AML-193 (cell line): ENCODE measurements at places on chromosomes 6 and 20.
A peak's percentile ranks its signal among the peaks of the same experiment; 100 is the strongest.

- no peak for DNase-seq
These were observed 69.6 kb downstream of the PHACTR2 start for GRCh38 chr6:143747347-143747842.

DNA sequence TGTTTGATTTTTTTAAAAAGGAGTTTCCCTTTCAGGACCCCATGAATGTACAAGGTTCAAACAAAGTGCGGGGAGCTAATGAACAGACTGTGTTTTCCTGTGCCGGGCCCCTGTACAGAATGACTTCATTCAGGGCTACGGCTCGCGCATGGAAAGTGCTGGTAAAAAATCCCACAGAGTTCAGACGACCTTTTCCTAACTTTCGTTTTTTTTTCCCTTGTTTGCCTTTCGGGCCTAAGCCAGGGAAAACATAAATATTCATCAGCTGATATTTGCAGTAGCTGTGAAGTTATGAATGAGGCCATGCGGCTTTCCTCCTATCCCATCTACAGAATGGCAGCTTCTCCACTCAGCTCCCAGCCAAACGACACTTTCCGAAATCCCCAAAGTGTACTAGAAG is 74.0 kb downstream of the HAO1 start:
- DNase-seq, result no peak

DNA sequence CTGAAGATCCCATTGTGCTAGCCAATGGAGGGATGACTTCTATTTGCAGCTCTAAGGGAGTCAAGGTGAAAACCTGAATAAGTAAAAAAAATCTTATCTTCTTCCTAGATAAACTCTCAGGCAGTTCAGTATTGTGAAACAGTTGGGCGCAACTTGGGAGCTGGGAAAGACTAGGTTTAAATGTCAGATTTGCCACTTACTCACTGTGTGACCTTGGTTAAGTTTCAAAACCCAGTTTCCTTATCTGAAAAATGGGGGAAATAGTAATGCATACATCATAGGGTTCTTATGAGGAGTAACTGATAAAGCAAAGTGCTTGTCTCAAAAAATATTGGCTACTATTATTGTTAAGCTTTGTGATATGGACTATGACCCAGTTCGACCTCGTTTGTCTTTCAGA is 88.8 kb downstream of the CD83 start:
- DNase-seq, result no peak

- no peak for DNase-seq
These were observed 22.1 kb upstream of the COL9A1 start for GRCh38 chr6:70325009-70325408.

DNA sequence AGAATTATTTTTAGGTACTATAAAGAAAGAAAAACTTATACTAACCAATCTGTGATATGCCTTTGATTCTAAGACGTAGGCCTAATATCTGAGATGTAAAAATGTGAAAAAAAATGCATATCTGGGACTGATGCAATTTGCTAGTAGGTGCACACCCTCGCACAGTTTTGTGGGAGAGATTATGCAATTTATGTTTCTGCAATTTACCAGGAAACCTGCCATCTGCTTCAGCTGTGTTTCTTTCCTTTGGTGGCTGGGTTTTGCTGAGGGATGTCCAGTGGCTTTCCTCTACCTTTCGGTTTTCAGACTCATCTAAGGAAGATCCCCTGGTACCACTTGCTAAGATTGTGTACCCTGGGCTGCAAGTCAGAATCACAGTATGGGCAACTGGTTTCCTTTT is 186.9 kb downstream of the ZFP64 start:
- DNase-seq, result peak; percentile 67

DNA sequence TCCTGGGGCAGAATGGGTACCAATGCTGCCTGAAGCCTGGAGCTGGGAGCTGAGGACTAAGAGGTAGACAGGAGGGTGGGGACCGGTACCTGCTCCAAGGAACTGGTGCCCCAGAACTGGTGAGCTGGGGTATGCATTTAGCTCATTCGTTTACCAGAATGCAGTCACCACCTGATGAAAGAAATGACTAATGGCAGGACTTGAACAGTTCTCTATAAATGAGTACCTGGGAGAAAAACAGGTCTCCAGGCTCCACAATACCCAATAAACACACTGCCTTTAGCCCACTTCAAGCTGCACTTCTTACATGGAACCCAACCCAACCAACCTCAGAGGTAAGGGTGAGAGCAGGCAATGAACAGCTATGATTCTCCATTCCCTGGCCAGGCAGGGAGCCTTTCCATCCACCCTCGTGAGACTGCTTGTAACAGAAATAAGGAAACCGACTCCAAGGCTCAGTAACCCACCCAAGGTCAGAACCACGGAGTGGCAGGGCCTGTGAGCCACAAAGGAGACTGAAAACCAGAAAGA is 15.4 kb downstream of the FKBP1A start:
- DNase-seq, result no peak

DNA sequence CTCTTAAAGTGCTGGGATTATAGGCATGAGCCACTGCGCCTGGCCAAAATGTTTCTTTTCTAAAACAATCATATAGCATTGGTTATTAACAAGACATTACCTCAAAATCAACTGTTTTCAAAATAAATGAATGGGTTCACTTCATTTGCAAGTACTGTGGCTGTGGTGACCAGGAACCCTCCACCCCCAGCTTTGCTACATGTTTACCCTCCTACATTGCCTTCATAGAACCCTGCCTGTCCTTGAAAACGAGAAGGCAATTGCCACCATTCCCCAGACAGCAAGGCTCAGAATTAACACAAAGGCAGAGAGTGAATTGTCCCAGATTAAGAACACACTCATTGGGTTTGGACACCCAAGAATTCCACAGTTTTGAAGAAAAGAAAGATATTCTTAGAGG is 116.6 kb upstream of the LGSN start:
- DNase-seq, result no peak
